Right renal cortex interstitium (tissue), 3 donors: ENCODE measurements at places on chromosomes 4 and X.

DNA sequence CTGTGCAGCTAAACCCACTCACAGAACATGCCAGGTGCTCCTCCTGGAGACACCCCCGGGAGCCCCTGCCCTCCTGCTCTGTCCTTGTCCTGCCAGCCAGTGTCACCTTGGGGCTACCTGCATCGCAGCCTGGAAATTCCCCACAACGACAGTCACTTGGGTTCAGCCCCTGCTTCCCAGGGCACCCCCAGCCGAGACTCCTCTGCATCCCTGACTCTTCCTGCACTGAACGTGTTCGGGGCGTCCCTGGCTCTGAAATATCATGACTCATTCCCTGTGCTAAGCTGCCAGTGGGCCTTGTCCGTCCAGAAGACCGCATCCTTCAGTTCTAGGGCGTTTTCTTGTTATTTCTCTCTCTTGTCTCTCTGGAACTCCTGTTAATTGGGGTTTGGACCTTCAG lies 5.8 kb downstream of the CFAP99 start:
- no peak for DNase-seq

DNA sequence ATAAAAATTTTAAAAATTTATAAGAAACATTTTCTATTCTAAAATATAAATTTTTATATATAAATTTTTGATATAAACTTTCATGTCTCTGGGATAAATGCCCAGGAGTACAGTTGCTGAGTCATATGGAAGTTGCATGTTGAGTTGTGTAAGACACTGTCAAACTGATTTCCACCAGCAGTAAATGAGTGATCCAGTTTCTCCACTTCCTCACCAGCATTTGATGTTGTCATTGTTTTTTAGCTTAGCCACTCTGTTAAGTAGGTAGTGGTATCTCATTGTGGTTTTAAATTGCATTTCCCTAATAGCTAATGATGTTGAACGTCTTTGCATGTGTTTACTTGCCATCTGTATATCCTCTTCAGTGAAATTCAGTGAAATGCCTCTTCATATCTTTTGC lies 66.5 kb downstream of the MAMLD1 start:
- no peak for DNase-seq

DNA sequence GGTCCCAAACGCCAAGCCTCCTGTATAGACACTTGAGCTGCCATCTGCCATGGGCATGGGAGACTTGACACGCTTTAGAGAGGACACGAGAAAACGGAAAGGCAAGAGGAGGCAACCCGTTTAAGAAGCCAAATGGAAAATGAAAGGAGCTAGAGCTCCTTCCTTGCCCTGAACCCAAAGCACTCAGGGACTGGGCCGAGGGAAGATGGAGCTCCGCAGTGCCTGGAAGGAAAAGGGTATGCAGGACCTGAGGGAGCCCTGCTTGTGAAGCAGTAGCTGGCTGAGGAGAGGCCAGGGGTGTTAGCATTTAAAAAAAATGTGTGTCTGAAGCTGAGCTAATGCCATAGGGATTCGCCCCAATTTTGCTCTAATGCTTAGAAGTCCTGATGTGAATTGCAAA lies 15.1 kb downstream of the MCF2 start:
- DNase-seq = no peak

DNA sequence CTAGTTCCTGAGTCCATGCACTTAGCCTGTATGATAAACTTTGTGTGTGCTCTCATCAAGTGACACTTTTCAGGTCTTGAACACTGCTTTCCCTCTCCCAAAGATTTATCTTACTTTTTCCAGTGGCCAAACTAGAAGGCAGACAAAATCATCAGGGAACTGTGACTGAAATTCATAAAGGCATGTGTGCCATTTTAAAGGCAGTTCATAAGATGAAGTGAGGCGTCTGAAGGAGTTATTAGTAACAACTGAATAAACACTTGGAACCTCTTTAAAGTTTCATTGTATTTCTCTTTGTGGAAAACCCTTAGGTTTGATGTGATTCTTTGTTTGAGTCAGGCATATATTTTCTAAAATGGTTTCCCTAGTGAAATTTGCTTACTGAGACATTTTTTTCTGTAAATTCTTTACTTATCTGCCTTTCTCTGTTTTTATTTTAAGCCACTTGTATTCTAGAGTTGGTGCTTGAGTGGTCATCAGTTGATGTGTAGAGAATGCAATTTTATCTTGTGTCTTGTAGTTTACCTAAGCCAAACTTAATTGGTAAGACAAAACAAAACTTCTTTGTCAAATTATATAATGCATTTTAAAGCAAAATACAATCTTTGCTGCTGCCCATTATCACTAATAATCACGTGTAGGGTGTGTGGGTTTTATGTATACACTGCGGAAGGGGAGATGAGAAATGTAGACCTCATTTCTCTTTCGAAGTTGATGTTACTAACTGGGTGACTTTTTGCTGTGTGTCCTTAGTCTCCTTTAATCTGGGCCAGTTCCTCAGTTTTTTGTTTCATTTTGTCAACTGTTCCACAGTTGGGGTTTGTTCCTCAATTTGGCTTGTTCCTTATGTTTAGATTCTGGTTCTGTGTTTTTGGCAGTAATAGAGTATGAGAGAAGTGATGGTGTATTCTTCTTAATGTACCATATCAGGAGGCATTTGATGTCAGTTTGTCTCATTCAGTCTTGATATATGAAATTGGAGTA lies 56.8 kb downstream of the RBPJ start:
- no peak for DNase-seq

- no peak for DNase-seq
These were observed 47.3 kb upstream of the TLR3 start for GRCh38 chr4:186021461-186022167.

DNA sequence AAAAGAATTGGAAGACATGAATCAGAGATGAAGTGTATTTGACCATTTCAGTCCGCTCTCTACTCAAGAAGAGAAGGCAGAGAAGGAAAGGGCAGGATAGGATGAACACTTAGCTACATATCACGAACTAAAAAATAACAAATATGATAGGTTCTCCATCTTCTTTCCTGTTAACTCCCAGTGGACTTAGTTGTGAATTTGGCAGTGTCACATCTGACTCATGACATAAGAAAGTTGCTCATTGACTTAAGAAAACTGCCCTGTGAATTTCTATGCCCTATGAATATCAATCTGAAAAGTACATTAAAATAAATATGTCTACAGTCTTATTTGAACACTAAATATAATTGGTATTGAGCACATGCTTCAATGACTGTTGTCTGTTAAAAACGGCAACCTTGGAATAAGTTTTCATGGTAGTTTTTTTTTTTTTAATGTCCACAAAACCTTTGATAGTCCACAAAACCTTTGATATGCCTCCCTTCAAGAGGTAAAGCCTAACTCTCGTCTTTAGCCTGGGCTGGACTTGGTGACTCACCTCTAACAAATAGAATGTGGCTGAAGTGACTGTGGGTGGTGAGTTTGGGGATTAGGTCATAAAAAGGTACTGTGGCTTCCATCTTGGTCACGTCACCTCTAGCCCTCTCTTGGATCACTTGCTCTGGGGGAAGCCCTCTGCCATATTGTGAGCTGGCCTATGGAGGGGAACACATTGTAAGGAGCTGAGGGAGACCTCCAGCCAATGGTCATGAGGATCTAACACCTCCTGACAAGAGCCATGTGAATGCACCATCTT lies 184.7 kb upstream of the S100G start:
- no peak for DNase-seq

GRCh38 chrX:152138388-152138784 lies at the start of gene MAGEA10:
TSS of gene MAGEA10 (minus strand) at chrX:152138577. CDS start at chrX:152135620, 2,957 bp downstream.
- DNase-seq = no peak

DNA sequence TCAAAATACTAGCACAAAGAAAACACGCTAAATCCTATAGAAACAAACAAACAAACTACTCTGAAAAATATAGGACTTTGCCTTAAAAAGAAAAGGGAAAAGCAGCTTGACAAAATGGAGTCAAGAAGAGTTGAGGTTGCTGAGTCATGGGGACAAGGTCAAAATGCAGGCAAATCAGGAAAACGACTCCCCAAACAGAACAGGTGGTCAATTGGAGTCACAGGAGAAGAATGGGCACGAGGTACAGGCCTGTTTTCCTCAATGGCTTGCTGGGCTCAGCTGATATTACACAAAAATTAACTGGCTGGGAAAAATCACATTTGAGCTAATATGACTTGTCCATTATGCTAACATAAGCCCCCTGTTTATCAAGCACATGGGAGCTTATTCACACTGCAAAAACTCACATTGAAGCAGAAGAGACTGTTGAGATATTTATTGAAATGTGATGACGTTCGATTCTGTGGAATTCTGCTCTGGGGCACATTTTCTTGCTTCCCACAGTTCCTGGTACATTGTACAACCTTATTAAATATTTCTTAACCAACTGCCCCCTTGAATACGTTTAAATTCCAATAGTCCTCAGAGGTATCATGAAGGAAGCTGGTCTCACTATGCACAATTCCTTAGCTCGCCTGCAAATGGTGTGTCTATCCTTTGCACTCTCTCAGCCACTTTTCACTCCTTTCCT lies 1622.1 kb downstream of the STIM2 start:
- no peak for DNase-seq

DNA sequence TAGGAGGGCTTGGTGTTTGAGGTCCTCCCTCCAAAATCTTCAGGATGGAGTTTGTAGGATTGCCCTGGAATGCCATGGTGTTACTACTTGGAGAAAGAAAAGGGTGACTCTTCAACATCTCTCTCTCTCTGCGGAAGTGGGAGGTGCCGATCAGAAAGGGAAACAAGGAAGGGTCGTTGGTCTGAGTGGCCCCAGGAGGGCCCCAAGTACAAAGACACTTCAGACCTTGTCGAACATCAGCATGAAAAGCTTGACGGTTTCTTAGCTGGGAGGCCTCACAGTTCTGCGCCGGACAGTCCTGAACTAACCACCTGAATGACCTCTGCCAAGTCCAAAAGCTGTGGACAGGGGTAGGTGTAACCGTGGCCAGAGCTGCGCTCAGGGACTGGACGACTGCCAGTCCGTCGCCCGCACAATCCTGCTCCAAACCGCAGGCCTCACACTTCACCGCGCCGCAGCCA lies 646 bp upstream of the GSX2 start:
- DNase-seq = no peak

DNA sequence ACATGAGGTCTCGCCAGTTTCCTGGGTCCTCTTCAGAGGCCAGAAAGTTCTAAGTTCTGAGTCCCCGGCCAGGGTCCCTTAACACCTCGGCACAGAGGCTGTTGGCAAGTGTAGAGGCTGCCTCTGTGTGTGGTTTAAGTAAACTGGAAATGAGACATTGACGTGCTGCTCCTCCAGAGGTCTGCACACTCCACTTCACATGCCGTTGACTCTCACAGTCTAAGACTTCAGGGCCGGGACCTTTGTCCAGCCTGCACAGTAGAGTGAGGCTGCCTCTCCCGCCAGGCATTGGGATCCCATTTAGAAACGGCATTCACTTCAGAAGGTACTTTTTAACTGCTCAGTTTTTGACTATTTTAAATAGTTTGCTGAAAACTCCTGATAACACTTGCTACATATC lies 10.6 kb upstream of the TADA2B start:
- DNase-seq = no peak

GRCh38 chrX:40148385-40149285 lies 50.9 kb upstream of the BCOR start:
- no peak for DNase-seq

- DNase-seq = no peak
These were observed 8.2 kb downstream of the NAA11 start for GRCh38 chr4:79317711-79318110.

DNA sequence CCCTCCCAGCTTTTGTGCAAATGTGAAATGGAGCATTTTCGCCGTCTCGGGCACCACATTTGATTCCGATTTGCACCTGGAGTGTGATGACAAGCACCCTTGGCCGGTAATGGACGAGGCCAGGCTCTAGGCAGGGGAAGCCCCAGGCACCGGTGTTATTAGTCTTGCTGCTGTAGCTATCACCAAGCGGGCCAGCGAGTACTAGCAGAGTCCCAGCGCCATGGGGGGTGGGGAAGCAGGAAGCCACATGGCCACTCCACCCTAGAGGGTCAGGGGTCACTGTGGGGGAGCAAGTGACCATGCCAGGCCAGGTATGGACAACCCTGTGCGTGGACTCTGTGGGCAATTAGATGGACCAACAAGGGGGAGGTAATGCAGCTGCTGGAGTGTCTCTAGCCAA lies 88.8 kb downstream of the CPZ start:
- DNase-seq = no peak

DNA sequence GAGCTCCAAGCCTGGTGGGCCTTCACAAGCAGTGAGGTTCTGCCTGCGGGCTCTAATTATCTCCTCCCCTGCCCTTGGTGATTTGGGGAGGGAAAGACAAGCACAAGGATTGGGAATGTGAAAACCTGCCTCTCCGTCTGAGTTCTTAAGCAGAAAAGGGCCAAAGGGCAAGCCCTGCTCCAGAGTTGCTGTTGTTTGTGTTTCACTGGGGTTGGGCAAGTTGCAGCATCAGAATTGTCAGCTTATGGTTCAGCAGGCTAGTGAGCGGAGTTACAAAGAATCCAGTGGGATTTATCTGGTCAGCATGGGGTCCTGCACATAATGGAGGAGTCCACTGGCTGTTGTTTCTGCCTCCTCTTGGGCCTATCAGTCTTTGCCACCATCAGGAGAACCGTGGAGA lies 60.5 kb downstream of the NHS start:
- no peak for DNase-seq

DNA sequence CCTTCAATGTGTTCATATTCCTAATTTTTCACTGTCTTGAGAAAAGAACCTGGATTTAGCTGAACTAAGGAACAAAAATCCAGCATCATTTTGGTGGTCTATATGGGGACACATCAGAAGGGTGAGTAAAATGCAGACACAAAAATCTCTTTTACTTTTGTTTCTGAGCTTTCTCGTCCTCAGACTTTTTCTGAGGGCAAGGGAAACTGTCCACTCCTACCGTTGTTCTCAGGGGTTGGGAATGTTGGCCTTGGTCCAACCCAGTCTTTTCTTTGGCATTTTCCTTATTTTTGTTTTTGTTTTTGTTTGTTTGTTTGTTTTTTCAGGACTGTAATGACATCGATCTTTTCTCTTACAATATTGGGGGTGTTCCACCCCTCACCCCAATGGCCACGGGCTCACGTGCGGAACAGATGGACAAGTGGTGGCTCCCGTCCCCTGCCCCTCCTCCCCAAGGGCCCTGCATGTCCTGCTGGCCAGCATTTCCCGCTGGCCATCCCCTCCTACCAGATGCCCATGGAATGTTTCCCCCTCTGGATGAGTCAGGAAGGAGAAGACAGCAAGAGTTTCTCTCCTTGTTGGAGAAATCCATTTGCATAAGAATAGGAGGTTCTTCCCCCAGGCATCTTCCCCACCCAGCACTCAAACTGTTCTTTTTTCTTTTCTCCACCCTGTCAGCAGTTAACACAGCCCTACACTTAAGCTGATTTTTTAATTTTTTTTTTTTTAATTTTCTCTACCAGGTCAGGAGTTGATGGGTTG lies 305.4 kb upstream of the NDST4 start:
- DNase-seq = no peak

DNA sequence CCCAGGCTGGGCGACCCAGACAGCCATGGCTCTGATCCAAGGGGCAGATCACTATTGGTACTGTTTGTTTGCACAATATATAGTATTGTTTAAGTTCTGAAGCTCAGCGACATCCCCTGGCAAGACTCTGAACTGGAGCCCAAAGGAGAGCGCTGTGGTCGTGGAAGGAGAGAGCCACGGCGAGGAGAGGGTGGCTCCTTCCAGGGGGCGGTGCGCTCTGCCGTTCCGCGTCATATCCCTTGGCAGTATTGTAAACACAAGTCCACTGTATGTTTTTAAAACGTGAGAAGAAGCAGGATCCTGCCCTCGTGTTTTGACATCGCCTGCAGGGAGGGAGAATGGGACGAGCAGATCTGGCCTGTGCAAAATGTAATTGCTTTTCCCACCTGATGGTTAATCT lies 185.5 kb downstream of the RAB28 start:
- peak; percentile 15 for DNase-seq

GRCh38 chr4:70712604-70713452 lies 8.9 kb upstream of the RUFY3 start:
- DNase-seq = no peak
